Retina (tissue), 1 donor: ENCODE measurements at places on chromosomes 16 and 17.

DNA sequence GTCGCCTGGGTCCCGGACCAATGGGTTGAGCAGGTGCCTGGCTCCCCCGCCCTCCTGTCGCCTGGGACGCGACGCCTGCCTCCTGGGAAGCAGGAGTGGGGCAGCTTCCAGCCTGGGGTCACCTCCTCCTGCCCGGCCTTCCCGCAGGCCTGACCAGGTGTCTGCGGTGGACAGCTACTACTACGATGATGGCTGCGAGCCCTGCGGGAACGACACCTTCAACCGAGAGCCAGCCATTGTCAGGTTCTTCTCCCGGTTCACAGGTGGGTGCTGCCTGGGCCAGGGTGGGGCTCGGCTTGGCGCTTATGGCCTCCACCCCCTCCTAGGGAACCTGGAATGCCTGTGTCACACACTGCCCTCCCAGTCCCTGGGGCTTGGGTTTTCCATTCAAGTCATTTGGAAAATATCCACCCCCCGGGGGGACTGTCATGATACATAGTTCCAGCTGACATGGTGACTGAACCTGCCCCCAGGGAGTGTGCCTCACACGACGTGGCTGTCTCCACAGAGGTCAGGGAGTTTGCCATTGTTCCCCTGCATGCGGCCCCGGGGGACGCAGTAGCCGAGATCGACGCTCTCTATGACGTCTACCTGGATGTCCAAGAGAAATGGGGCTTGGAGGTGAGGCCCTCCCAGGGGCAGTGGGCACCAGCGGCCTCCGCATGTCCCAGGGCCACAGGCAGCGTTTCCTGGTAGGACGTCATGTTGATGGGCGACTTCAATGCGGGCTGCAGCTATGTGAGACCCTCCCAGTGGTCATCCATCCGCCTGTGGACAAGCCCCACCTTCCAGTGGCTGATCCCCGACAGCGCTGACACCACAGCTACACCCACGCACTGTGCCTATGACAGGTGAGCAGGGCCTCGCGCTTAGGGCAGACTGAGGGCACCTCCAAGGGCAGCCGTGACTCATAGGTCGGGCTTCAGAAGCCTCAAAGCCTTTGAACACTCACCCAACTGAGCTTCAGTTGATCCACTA is 2.3 kb downstream of the DNASE1 start:
- DNase-seq: no peak

DNA sequence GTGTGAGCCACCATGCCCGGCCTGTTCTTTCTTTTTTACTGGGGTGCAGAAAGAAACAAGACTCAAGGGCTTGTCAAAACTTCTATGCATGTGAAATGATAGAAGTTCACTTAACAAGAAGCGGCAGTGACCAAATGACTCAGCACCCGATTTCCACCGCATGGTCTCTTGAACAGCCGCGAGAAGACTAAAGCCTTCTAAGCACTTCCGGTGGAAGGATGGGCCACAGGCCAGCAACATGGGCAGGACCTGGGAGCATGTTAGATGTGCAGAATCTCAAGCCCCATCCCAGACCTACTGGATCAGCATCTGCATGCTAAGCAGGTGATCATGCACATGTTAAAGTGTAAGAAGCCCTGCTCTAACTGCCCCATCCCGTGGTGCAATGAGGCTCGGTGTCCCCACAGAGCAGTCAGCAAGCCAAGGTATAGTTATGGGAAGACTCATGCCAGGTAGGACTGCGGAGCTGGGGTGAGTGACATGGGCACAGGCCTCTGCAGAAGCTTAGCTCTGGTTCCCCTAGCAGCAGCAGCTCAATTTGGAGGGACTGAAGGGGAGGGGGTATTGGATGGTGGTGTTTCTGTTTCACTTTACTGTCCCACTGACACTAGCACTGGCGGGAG is 88.5 kb upstream of the HNF1B start:
- no peak for DNase-seq

GRCh38 chr16:51556694-51557340 is 405.7 kb upstream of the SALL1 start:
- no peak for DNase-seq

DNA sequence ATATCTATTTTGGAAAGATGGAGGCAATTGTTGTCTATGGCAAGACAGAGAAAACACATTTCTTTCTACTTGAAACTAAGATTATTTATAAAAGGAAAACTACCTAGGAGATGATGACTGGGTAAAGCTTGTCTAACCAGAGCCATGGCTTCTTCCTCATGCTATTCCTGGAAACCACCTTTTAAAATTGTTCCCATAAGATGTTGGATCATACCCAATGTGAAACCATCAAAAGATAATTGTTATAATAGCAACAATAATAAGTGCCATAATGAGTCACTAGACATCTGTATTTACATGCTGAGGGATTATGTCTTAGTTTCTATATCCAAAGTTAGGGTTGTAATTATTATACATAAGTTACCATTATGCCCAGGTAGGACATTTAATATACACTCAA is 428.4 kb downstream of the KCNJ2 start:
- no peak for DNase-seq

GRCh38 chr16:52056259-52056658 is 490.7 kb downstream of the TOX3 start:
- no peak for DNase-seq

DNA sequence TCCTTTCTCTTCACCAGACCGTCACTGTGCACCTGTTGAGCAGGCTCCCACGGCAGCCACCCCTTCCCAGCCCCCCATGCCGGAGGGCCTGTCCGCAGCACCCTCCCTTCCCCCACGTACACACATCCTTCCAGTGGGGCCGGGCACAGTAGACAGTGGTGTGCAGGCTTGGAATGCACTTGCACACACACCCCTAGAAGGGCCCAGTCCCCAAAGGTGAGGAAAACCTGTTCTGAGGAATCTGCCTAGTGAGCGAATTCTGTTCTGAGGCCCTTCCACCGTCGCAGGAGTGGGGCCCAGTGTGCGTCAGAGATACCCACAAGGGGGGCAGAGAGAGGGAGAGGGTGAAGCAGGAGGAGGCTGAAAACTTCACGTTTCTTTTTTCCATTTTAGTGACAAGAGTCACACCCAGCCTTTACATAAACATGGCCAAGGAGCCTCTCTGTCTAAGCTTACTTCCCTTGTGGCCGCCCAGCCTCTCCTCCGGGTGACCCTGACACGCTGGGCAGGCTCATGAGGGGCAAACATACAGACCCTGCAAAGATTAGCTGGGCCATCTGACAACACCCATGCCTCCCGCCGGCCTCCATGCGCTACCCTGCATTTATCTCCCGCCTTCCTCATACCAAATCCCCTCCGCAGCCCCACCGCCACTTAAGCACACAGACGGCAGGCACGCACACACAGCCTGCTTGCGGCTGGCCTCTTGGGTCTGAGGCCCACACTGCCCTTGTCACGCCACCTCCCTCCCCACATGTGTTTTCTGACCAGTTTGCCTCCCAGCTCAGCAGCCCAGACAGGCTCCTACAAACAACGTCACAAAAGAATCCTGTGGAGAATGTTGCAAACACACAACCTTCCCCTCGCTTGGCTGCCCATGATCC is 1.8 kb downstream of the ZBTB4 start:
- DNase-seq: peak; percentile 79

DNA sequence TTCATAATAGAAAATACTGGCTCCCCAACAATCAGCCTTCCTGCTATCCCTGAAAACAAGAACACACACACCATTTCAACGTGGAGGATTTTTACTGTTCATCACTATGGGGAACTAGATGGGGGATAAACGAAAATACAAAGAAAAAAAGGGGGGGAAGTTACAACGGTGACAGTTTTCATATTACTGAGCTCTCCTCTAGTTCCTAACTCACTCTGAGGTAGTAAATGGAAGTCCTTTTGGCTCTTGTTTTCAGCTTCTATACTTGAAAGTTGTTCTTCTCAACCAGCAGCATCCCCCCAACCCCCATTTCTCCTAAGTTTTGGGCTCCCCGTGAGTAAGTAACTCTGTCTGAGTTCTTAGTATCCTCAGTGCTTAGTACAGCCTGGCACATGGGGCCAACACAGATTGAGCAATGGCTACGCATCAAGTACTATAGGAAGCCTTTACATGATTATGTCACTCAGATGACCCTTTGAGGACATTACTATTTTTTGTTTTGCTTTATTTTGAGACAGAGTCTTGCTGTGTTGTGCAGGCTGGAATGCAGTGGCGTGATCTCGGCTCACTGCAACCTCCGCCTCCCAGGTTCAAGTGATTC is 4.2 kb upstream of the CORO7 start:
- no peak for DNase-seq

- no peak for DNase-seq
Measured at GRCh38 chr16:83266848-83267553, 540.8 kb upstream of the HSBP1 start.

DNA sequence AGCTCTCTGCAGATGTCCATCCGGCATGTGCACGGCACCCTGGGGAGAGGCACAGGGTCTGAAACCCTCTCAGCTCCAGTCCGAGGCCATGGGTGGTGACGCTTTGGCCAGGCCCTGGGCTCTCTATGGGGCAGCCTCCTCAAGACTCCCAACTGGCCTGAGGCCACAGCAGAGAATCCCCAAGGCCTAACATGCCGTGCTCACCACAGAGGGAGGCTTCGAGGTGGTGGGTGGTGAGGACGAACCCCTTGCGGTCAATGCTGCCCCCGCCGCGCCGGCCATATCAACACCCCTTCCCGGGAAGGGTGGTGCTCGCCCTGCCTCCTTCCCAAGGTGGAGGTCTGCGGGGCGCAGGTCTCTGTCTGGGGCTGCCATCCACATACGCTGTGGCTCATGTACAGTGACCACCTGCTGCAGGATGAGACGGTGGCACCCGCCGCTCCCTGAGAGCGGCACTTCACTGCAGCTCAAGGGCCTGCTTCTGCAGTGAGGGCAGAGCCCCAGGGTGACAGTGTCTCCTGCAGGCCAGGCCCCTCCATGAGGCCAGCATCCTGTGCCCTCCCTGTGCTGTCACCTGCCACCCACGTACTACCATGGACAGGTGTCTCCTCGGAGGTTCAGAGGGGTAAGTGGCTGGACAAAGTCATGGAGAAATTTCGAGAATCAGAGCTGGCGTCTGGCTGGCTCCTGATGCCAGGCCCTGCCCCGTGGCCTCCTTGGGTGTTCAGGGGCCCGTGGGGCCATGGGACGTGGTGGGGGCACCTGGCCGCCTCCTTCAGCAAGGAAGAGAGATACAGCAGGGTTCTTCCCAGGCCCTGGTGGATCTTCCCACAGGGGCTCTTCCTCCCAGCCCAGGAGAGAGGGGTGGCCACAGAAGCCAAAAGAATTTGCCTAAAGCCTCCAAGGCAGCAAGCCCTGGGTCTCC is 54.6 kb upstream of the ACSF3 start:
- no peak for DNase-seq

DNA sequence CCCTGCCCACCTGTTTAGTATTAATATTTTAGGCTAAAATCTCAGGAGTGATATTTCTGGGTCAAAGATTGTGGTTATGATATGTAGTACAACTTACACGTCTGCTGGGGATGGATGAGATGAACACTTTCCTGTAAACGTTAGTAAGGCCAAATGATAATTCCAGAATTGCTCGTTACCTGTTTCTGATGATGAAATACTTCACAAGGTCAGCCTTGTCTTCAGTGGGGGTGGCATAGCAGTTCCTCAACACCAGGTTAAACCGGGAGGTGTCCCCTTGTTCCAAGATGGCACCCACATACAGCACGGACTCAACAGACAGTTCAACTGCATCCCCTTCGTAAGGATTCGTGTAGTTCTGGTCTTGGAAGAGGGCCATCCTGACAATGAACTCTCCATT is 9.3 kb downstream of the GP2 start:
- DNase-seq: no peak

DNA sequence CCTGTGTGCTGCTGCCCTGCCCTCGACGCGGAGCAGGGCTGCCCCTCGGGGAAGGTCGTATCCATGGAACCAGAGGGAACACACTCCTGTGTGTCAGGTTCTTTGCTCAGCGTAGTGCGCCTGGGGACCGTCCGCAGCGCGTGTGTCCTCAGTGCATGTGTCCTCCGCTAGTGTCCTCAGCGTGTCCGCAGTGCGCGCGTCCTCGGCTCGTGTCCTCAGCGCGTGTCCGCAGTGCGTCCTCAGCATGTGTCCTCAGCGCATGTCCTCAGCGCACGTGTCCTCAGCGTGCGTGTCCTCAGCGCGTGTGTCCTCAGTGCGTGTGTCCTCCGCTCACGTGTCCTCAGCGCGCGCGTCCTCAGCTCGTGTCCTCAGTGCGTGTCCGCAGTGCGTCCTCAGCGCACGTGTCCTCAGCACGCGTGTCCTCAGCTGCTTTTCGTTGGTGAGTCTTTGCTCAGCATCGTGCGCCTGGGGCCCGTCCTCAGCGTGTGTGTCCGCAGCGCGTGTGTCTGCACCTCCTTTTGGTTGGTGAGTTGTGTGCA is 59.2 kb upstream of the ZNF750 start:
- no peak for DNase-seq

DNA sequence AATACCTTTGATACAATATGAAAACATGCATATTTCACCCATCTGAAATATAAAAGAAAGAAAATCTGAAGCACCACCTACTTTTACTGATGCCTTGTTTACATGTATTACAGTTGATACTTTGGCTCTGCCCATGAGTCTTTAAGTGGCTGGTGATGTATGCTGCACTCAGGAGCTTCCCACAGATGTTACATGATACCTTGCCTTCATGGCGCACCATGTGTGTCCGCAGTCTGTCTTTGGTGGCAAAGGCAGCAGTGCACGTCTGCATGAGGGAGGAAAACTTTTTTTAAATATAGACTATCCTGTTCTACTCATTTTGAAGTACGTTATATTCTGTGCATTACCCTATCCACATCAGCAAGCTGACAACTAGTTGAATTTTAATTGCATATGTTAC is 7.5 kb downstream of the VEZF1 start:
- DNase-seq: no peak

- DNase-seq: no peak
Measured at GRCh38 chr17:75844530-75845057, 390 bp upstream of the UNC13D start.

DNA sequence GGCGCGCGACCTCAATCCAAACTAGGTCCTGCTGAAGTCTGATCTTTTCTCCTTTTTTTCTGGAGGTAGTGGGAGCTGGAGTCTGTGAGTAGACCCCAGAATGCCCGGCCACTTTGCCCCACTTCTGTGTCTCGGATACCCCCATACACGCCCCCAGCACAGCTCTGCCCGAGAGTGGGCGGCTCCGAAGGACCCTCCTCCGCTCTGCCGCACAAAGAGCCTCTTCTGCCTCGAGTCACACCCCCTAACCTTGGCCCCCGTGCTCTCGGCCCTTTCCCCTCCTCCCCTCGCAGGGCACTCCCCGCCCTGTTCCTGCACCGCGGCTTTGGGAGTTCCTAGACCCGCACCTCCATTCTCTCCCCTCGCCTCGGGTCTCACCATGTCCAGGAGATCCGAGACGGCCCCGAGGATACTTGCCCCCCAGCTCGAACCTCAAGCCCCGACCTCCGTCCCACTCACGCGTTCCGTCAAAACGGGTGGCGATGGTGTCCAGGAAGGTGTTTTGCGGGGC is 476 bp downstream of the KCNH4 start:
- DNase-seq: no peak

DNA sequence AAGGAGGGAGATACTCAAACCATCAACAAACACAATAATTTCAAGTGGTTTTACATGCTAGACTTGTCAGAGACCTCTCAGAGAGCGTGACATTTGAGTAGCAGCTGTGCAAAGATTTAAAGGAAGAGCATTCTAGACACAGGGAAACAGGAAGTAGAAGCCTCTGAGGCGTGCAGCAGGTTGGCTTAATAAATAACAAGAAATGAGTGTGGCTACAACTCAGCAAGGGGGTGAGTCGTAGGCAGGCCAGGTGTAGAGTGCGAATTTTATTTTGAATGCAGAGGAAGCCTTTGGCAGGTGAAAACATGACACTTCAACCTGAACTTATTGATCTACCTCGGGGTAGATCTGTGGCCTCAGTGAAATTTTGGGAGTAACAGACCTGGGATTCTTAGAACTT is 73.2 kb upstream of the MRTFB start:
- DNase-seq: no peak
